ENCODE measurements at places on chromosomes 12 and 14.

- no peak for DNase-seq
Observed at GRCh38 chr14:72975770-72976169, 49.5 kb downstream of the DCAF4 start.

DNA sequence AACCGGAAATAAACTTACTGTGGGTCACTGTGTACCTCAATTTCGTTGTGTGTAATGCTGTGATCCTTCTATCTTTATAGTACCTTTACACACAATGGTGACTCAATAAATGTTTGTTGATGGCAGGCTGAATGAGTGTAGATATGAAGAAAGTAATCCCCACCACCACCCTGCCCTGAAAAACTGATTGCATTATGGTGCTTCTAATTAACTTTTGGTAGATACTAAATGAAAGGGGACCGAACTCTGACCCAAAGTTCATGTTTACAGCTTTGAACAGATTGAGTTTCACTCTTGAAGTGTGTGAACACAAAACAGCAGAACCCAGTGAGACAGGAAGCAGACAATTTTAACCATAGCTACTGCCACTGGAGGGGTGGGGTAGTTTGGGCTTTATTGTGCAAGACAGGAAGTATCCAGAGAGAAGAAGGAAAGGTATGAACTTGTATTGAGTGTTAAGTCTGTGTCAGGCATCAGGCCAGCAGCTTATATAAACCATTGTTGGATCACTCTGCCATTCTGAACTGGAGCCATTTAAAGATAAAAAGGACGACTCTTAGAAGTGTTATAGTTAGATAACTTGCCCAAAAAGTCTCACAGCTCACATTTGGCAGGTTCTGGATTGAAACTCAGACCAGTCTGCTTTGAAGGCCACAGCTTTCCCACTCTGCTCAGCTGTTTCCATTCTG is 197.0 kb upstream of the AMIGO2 start:
- DNase-seq = no peak

- no peak for DNase-seq
Observed at GRCh38 chr14:72311116-72311515, 378.9 kb downstream of the RGS6 start.

GRCh38 chr12:78759367-78759766 is 105.2 kb upstream of the SYT1 start:
- DNase-seq = no peak

- no peak for DNase-seq
Observed at GRCh38 chr12:105761075-105761474, 377.7 kb downstream of the NUAK1 start.

- no peak for DNase-seq
Observed at GRCh38 chr14:76810953-76811400, 1.7 kb downstream of the ANGEL1 start.

DNA sequence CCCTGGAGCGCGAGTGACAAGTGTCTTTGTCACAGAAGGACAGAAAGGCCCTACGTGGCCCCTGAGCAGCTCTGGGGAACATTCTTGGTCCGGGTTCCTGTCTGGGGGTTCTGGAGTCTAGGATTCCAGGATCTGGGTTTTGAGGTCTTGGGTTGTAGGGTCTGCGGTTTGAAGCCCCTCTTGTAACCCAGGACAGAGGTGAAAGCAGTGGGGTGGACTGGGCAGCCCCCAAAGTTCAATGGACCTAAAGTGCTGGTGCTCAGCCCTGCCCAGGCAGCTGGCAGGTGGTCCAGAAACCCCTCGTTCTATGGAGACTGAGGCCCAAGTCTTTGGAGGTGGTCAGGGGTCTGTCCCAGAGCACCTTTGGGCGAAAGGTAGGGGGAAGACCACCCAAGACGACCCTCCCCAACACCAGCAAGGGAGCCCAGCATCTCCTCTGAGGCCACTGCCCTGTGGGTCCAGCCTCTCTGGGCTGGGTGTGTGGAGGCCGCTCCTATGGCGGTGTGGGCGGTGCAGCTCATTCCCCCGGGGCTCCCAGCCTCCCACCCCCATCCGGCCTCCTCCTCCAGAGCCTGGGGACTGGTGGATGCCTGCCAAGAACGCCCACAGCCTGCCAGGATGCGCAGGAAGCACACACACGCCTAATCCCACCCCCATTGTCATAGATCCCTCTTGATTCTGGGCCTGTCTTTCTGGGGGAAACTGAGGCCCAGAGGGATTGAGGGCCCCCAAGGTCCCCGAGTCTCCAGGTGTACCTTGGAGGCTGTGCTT is 30.2 kb upstream of the ANKRD9 start:
- DNase-seq = no peak

GRCh38 chr12:124088217-124088907 is 115.3 kb downstream of the ZNF664 start:
- DNase-seq = no peak

- no peak for DNase-seq
Observed at GRCh38 chr14:75277008-75277814, 1.4 kb upstream of the FOS start.

DNA sequence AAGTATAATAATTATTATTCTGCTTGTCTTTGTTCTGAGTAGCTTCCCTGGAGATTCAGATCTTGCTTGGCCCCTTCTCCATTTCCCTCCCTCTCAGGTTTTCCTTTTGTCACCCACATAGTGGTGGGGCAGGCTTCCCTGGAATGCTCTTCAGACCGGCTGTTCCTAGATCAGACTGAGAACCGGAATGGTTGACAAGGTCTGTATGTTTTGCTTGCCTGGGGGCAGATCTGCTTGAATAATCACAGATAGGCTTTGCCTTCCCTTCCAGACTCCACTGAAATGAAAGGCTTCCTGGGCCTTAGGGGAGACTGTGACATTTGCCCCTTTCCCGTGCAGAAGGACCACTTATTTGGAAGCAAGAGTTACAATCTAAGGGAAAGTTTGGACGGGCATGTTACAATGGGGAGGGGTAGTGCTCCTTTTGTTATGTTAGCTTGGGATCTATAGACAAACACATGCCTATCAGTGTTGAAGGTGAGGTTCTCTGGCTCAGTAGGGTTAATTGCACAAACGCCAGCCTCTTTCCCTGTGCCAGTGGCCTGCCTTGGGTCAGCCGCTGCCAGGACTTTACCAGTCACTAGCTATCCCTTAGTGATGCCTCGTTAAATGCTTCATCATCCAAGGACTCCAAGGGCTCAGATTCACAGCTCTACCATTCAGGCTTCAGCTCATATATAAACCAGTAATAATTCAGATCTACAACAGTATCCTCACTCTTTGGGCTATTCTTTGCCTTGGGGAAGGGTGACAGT is 178.6 kb downstream of the SNAPC1 start:
- DNase-seq = no peak

GRCh38 chr12:47219243-47219642 is 139.5 kb upstream of the AMIGO2 start:
- DNase-seq = no peak

- no peak for DNase-seq
Observed at GRCh38 chr12:45216983-45217485, 1.1 kb downstream of the ANO6 start.

- no peak for DNase-seq
Observed at GRCh38 chr12:6494968-6495367, 1.1 kb downstream of the NCAPD2 start.

DNA sequence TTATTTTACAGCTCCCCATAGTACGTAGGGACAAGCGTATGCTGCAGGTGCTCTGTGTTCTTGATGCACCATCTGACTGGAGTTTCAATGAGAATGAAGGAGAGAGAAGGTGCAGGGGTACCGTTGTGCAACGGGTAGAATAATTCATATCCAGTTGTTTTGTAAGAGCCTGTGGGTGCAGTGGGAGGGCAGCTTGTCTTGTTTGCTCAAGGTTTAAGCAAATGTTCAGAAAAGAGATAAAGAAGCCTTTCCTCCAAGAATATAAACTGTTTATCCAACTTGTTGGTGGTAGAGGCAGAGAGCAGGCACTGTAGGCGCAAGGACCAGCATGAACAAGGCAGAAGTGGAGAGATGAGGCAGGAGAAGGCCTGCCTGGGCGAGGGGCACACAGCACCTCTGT is 64.2 kb downstream of the ADCK1 start:
- DNase-seq = no peak

DNA sequence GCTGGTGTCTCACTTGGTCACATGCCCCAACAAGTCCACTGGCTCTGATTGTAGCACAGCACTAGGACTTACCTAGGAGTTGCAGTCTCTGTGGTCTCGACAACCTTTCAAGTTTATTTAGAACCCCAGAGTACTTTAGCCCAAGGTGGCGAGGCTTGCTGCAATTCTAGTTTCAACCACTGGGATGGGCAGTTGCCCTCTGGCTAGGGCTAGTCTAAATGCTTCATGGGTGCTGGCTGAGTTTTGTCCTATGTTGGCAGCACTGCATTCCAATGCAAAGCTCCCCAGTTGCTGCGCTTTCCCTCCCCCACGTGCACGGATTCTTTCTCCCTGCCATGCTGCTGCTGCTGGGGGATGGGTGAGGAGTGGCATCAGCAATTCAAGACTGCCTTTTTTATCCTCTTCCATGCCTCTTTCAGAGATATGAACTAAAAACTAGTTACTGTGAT is 207.9 kb downstream of the SYNE2 start:
- DNase-seq = no peak

GRCh38 chr12:27901959-27902358 is 70.6 kb downstream of the PTHLH start:
- DNase-seq = no peak

All from cortex of kidney (tissue), 1 donor.